ENCODE measurements at places on chromosomes 2 and 18.

DNA sequence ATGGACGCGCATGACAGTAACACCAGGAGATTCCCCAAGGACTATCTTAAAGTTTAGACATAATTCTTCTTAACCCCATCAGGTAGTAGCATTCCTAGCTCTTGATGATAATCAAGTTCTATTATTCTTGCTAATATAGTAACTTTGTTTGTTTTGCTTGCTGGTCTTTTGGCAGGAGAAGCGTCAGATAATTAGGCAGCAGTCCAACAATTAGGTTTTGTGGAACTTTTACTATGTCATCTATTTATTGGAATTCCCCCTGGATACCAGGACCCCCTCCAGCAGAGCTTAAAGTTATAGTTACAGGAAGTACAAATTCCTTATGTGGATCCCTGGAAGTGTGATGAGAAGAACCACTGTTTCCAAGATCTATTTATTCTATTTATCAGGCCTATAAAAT is 1138.0 kb upstream of the FAM98A start:
- no peak for DNase-seq

- DNase-seq = no peak
These were observed 221.6 kb downstream of the ALPK2 start for GRCh38 chr18:58407263-58407648.

DNA sequence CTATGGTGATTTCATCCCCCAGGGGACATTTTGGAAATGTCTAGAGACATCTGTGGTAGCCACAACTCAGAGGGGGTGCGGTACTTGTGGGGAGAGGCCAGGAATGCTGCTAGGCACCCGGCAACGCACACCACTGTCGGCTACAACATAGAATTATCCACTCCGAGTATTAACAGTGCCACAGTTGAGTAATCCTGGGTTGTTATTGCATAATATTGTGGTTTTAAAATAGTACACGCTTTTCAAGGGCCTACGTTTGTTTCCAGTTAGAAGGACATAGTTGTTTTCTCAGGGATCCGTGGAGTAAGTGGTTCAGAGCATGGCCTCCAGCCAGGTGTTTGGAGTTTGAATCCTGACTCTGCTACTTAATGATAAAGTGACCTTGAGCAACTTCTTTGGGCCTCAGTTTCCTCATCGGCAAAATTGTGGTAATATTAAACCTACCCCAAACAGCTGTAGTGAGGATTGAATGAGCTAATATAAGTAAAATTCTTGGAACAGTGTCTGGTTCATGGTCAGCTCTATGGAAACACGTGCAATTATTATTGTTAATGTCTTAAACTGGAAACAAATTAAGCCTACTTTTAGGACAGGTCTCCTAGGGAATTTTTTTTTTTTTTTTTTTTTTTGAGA is 24.5 kb downstream of the CYP27A1 start:
- DNase-seq = no peak

GRCh38 chr2:178204977-178205376 is 10.7 kb downstream of the OSBPL6 start:
- no peak for DNase-seq

DNA sequence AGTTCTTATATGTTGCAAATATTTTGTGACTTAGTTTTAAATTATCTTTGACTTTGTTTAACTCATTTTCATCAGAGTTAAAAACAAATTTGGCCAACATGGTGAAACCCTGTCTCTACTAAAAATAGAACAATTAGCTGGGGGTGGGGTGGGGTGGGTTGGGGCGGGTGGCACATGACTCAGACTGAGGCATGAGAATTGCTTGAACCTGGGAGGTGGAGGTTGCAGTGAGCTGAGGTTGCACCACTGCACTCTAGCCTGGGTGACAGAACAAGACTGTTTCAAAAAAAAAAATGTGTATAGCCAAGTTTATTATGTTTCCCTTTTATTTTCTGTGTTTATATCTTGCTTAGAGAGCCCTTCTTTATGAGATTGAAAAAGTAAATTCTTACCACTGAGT is 14.2 kb upstream of the LIPG start:
- DNase-seq = no peak

DNA sequence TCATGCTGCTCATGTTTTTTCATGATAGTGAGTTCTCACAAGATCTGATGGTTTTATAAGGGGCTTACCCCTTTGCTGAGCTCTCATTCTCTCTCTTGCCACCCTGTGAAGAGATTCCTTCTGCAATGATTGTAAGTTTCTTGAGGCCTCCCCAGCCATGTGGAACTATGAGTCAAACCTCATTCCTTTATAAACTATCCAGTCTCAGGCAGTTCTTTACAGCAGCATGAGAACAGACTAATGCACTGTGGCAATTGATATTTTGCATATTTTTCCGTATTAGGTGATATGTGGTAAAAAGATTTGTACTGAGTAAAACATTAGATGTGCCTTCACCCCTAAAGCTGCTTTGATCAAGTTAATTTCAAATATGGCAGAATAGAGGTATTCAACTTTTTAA is 48.8 kb downstream of the RAB27B start:
- no peak for DNase-seq

- no peak for DNase-seq
These were observed 71.2 kb upstream of the ZNF236 start for GRCh38 chr18:76750917-76751890.

DNA sequence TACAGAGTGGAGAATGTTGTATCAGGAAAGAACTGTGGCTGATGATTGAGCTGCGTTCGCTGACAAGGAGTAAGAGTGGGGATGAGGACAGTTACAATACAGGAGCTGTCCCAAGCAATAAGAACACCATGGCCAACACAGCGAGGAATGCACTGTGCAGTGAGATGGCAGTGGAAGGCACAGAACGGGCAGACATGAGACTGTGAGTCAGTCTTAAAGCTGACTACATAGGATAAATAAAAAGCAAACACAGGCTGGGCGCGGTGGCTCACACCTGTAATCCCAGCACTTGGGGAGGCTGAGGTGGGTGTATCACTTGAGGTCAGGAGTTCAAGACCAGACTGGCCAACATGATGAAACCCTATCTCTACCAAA is 89.8 kb downstream of the CABYR start:
- no peak for DNase-seq

- DNase-seq = no peak
These were observed 13.1 kb downstream of the ZAP70 start for GRCh38 chr2:97726261-97727064.

DNA sequence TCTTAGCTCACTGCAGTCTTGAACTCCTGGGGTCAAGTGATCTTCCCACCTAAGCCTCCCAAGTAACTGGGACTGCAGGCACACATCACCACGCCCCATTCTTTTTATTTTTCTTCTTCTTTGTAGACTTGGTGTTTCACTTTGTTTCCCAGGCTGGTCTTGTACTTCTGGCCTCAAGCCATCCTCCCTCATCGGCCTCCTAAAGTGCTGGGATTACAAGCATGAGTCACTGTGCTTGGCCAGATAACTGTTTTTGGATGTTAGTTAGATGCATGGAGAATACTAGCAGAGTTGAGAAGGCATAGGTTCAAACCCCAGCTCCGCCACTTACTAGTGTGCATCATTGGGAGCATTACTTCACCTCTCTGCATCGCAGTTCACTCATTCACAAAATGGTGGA is 88.3 kb downstream of the TXNL1 start:
- no peak for DNase-seq

DNA sequence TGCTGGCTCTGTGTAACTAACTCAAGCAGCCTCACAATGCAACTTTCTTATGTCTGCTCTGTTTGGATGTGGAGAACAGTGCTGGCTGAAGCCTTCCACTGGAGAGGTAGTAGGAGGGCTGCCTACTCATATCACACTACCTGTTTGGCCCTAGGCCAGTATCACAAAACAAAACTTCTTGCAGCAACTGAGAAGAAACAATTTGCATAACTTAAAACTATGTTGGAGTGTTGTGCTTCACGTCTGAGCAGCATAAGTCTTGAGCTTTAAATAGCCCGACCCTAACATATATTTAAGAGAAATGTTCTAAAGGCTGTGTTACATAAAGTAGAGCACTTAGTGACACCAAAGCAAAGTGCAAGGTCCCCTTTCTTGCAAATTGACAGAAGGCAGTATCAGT is 204.9 kb upstream of the ACVR2A start:
- DNase-seq = no peak

GRCh38 chr2:143623231-143623908 is 494.2 kb downstream of the ARHGAP15 start:
- DNase-seq = no peak

- DNase-seq = no peak
These were observed 69.4 kb downstream of the ADI1 start for GRCh38 chr2:3449936-3450335.

GRCh38 chr2:216214768-216215167 is 105.6 kb downstream of the XRCC5 start:
- no peak for DNase-seq

DNA sequence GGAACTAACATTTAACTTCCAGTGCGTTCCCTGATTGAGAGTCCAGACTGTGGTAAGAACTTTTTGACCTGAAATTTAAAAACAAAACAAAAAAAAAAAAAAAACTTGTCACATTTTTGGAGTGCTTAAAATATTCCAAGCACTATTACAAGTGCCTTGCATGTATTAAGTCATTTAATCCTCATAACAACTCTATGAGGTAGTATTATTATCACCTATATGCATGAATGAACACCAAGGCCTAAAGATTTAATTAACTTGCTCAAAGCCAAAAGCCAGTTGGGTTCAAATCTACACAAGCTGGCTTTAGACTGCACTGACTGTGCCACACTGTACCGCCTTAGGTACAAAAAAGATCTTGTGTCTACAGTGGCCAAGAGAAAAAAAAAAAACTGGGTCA is 35.2 kb downstream of the METTL4 start:
- DNase-seq = no peak

DNA sequence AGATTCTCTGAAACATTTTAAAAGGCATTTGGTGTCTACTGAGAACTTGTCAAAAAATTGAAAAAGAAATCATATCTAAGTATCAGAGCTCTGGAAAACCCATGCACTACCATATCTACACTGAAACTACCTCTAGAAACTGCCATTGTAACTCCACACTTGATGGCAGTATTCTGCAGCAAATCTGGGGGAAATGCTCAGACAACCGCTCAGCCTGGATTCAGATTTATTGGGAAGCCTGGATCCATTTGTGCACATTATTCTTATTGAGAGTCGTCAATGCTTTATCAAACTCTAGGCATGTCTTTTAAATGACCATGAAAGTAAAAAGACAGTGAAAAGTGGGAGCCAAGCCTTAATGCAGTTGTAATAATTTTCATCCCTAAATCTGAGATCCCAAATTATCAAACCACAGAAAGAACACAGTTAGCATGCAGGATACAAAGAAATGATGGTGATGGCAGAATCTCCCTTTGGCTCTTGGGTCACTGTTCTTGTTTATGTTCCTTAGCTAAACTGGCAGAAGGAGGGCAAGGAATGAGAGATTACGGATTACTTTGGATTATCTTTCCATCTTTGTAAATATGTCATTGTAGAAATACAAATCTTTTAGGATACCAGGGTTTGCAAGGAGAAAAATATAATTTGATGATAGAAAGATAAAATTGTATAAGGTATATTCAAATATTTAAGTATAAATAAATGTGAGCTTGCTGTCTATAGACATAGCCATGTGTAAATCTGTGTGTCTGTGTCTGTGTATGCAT is 512.1 kb upstream of the SYT4 start:
- DNase-seq = no peak

GRCh38 chr18:69213842-69214241 is 186.8 kb upstream of the DOK6 start:
- no peak for DNase-seq

DNA sequence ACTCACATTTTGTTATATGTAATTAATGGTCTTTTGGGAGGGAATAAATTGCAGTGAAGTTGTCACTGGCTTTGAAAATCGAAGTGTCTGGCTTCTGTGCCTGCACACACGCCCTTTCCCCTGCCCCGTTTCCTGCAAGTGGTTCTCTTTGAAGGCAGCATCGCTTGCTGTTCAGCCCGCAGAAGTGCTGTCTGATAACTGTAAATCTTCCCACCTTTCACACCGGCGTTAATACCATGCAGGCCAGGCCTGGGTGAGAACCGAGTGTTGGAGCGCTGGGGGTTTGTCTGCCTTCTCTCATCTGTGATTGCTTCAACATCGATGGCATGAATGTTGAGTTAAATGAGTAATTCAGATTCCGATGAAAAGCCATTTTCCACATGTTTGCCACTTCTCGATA is 37.9 kb upstream of the RPL31 start:
- no peak for DNase-seq

DNA sequence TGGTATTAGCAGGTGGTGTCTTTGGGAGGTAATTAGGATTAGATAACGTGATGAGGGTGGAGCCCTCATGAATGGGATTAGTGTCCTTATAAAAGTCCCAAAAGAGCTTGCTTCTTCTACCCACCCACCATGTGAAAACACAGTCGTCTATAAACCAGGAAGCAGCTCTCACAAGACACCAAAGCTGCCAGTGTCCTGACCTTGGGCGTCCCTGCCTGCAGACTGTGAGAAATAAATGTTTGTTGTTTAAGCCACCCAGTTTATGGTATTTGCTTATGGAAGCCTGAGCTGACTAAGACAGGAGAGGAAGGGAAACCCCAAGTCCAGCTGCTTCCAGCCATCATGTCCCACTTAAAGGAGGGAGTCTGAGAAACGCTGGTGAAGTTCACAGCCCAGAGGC is 13.6 kb downstream of the ADI1 start:
- DNase-seq = no peak

- peak; percentile 63 for DNase-seq
These were observed 79.2 kb downstream of the LAMA1 start for GRCh38 chr18:7038330-7038851.

DNA sequence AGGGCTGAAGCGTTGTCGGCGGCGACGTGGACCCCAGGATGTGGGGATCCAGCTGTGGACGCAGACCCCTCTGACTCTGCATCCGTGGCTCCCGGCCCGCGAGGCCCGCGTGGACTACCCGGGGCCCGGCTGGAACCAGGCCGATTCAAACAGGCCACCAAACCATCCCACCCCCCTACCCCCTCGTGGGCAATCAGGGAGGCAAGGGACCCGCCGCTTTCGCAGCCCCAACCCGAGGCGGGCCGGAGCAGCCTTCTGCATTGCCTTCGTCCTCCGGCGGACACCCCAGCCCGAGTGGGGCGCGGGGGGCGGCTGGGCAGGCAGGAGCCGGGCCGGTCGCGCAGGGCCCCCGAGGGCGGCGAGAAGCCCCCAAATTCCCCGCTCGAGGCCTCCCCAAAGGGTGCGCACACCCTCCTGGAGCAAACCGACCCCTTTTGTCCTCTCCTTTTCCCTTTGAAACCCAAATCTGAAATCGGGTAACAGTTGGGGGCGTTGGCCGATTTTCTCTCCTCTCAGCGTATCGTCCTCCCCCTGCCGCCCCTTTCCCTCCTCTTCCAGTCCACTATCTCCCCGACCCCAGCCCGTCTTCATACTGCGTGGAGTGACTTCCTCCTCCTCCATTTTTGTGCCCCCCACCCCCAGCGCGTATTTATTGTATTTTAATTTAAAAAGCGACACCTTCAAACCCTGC is 7.4 kb downstream of the SP9 start:
- DNase-seq = no peak

All from iPS DF 6.9 (cell line).